NCI-H460 (cell line): ENCODE measurements at places on chromosomes 6 and 20.

GRCh38 chr6:52304983-52305390 is 20.4 kb upstream of the MCM3 start:
- DNase-seq = no peak

GRCh38 chr6:85470023-85470410 is 20.1 kb downstream of the NT5E start:
- DNase-seq = no peak

- DNase-seq = no peak
Observed at GRCh38 chr6:135850882-135851281, 619 bp upstream of the PDE7B start.

GRCh38 chr20:38804682-38805501 is 605 bp upstream of the PPP1R16B start:
- DNase-seq = no peak

- DNase-seq = no peak
Observed at GRCh38 chr6:47631797-47632196, 66.6 kb upstream of the ADGRF4 start.

- DNase-seq = no peak
Observed at GRCh38 chr20:9447182-9447581, 67.2 kb upstream of the LAMP5 start.
